ENCODE measurements at places on chromosomes 2 and 18.

- no peak for DNase-seq
These were observed 38.5 kb upstream of the ZNF396 start for GRCh38 chr18:35415511-35416073.

DNA sequence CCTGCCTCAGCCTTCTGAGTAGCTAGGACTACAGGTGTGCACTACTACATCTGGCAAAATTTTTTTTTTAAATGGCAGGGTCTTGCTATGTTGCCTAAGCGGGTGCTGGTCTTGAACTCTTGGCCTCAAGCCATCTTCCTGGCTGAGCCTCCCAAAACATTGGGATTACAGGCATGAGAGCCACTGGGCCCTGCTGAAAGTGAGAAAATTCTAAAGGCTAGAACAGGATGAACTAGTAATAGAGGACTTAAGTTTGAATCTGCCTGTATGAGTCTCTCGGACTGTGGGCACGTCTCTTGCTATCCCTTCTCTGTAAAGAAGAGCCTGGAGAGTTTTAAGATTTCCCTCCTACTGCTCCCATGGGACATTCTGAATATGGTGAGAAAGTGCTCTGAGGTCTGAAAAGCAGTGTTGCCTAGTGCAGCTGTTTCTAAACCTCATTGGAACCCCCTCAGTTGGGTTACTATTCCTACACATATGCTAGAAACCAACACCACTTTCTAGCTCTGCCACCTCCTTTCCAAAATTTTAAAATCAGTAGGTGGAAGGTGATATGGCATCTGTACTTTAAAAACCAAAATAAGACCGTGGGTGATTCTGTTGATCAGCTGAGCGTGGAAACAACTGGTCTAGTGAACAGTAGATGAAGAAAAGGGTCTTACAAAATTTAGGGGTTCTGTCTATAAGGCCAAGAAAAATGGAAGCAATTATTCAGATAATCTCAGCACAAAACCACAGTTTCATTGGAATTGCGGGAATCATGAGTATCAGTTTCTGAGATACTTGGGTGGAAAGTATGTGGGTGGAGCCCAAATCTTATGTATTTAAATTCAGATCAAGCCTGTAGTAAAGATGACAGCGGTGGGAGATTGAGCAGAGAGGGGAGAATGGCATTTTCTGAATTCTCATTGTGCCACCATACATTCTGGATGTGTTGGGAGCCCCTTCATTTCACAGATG, 259.8 kb upstream of the CXCR4 start:
- DNase-seq, result no peak

GRCh38 chr2:20015482-20016083, 3.1 kb upstream of the MATN3 start:
- DNase-seq, result no peak

- no peak for DNase-seq
These were observed 94.1 kb upstream of the ACAA2 start for GRCh38 chr18:49907346-49907929.

DNA sequence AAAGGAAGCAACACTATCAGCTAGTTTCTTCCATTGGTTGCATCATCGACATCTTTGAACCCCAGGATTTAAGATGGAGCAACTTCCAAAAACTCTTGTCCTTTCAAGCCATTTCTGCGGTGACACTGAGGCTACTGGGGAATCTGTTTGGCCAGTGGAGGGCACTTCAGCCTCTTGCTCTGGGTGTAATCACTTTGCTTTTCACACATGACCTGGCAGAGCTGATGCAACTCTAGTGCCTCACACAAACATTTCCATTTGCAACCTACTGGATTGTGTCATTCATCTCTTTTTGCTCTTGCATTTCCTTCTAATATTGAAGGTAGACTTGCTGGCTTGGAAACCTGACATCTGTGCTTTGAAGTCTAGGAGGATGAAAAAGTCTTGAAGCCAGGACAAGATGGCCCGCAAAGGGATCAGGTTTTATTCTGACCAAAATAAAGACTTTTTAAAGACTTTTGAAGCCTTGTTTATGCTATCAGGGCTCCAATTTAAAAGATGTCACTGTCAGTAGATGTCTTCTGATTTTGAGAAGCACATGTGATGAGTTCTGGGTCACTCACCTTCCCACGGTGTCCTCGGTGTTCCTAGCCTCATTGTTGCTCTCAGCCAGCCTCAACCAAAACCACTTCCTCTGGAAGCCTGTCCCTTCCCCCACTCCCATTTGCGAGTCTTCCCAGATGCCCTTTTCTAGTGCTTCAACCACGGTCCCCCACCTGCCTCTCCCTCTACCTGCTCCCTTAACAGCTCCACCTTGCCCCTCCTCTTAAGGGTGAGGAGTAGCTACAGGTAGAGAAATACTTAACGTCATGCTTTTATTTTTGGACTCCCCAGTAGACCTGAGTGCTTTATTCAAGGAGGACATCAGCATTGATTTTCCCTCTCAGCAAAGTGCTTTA, 69.7 kb upstream of the KCNE4 start:
- no peak for DNase-seq
